ENCODE measurements at places on chromosomes 16 and 17. TPM values are rescaled to one million over a fixed set of nuclear protein-coding genes. Genes with fewer than 3 reads are reported as not detected.

The SECTM1 gene
- 4.3 TPM for total RNA-seq

GRCh38 chr16:67050796-67051195 lies 21.8 kb downstream of the CBFB start:
- DNase-seq, result no peak

DNA sequence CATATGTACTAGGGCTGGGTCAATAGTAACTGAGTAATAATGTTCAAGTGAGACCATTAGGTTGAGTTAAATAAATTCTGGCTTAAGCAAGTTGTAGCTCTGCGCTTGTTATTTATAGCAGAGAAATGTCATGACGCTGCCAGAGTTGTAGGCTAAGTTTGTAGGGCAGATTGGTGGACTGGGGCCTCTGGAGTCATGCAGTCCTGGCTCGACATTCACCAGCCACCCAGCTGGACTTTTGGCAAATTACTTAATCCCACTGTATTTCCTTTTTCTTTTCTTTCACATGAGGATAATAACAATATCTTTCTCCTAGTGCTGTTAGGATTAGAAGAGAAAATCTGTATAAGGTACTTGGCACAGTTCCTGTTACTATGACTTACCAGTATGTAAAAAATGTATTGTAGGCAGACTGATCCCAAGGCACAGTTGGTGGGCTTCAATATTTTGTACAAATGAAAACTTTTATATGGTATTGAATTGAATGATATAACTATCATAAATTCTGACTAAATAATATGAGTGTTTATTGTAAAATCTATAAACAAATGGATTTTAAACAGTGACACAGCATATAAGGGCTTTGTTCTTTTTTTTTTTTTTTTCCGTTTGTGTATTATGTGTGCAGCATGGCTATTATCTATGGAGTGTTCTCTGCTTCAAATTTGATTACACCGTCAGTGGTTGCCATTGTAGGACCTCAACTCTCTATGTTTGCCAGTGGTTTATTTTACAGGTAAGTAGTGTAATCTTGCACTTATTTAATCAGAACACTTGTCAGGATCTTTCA lies 2.6 kb downstream of the MFSD11 start:
- no peak for DNase-seq

- no peak for DNase-seq
These were observed 32.7 kb downstream of the ITGB3 start for GRCh38 chr17:47286198-47286914.

The C17orf78 gene
- total RNA-seq, result not detected

GRCh38 chr16:24944206-24944605 lies 71.0 kb downstream of the ARHGAP17 start:
- DNase-seq, result no peak

DNA sequence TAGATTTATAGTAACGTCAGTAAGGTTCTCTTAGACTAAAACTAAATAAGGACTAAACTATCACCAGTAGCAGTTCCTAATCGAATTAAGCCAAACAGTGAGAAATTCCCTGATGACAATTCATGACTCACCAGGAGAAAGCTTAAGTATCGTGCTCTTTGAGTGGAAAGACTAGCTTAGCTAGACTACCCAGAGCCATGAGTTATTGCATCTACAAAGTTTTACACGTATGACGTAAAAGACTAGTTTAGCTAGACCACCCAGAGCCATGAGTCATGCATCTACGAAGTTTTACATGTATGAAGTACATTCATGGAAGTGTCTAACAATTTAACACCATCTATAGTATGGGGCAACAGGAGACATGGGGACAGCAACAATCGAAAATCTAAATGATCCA lies 36.6 kb downstream of the UBE2G1 start:
- no peak for DNase-seq

DNA sequence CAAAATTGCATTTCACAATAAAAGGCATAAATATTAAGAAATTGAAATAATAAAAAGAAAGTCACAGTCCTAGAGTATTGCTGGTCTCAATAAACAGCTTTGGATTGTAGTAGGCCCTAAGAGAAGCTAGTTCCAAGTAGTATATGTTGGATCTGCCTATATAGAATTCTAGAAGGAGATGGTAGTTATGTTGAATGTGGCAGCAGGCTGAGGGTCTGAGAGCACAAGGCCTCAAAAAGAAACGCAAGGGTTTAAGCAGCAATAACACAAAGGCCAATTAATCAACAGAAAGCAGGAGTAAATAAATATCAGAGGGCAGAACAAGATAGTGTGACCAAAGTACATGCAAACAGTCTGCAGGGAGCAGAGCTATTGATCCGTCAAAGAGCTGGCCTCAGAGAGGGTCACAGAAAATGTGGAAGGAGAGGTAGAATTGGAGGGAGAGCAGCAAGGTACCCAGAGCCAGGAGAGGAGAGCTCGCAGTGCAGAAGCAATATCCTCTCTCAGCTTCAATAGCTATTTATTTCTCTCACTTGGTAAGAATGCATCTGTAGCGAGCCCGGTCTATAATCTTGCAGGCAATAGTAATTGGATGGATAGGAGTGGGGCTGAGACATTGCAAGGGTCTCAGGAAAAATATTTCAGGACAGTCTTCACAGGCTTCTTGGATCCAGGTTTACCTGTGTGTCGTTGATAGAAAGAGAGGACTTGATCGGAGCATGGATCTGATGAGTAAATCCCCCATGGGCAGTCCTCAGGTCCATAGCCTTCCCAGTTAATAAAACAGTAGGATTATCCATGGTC lies 25.1 kb upstream of the MED13 start:
- DNase-seq, result no peak

The STX1B gene
- total RNA-seq, result 0.48 TPM

The CCDC78 gene
- 0.32 TPM for total RNA-seq

DNA sequence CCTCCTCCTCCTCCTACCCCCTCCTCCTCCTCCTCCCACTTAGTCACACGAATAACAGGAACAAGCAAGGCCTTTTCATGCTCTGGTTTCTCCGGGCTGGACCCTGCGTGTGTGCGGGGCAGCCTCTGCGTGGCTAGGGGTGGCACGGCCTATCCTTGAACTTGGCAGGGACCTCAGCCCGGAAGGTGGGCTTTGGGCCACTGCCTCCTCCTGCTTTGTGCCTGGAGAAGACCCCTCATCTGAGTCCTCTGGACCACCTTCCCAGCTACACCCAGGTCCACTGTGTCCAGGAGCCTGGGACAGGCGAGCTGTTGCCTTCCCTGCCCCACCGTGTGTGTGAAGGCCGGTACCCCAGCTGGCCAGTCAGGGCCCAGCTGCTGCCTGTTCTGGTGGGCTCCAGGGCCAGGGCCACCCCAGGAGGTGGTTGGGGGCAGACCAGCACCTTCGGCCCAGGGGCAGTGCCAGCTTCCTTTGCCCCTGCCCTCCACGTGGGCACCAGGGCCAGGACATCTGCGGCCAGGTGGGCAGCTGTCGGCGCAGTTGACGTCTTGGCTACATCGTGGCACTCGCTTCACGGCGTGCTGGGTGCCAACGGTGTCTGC lies 35.4 kb downstream of the GINS2 start:
- DNase-seq, result peak; percentile 39

DNA sequence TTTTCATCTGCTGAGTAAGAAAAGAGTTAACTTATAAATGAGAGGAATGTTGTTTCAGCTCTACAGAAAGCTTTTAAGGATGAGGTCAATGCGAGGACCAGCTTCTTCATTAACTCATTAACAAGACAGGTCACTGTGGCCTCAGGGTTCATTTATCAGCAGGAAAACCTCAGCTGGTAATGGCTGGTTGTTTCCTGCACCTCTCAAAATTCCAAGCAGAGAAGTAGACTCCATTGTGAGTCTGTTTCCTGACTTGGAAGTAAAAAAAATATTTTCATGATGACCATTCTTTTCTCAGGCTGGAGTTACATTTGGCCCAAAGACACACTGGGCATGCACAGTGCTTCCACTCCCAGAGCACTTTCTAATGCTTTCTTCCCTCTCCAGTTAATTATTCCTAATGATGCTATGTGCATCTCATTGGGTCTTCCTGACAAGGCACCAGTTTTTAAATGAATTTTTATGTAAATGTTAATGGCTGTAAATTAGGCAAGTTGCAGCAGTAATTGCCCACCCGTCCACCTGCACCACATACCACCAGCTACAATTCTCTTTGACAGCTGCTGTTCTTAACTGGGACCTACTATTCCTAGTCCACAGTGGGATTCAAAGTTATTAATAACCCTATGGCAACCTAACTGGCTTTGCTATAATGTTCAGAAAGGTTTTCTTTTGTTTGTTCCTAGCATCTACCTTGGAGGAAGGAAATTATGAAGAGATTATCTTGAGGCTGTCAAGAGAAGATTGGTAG lies 89.5 kb upstream of the BCAR1 start:
- DNase-seq, result no peak

DNA sequence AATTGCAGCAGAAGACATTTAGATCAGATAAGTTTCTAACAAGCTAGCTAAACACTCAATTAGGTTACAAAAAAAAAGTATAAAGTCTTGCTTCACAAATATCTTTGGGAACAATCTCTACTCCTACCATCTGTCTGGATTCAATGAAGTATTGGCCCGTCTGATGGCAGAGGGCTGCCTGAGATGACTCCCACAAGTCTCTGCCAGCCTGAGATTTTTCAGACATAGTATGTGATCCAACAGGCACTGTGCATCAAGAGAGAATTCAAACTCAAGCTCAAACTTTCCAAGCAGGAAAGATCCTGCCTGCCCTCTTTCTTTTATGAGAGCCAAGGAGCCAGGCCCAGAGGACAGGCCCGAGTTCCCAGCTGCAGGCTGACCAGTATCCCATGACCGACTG lies 22.6 kb downstream of the SLC39A11 start:
- DNase-seq, result no peak

The MIF4GD gene
- 13.7 TPM for total RNA-seq

DNA sequence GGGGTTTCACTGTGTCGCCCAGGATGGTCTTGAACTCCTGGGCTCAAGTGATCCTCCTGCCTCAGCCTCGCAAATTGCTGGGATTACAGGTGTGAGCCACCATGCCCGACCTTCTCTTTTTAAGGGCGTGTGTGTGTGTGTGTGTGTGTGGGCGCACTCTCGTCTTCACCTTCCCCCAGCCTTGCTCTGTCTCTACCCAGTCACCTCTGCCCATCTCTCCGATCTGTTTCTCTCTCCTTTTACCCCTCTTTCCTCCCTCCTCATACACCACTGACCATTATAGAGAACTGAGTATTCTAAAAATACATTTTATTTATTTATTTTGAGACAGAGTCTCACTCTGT lies 3.9 kb downstream of the STH start:
- DNase-seq, result no peak

DNA sequence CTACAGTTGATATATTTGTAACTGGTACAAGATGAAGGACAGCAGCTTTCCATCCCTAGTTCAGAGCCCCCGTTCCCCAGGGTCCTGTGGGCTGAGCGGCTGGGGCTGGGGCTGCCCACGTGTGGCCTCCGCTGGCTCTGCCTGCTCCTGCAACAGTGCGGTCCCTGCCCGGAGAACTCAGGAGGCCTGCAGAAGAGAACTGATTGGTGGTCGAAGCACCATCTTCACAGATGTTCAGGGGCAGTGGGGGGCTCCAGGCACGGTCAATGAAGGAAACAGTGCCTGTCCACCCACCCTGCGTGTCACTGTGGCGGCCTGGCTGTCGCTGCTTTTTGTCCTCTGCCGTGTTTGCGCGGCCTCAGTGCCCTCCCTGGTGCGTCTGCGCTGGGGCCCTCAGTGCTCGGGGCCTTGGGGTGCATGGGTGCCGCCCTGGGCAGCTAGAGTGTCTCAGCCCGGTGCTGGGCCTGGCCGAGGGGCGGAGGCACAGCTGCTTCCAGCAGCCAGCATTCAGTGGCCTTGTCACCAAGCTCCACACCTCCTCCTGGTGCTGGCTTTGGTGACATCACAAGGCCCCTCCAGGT lies 4.2 kb upstream of the NUDT16L1 start:
- DNase-seq, result no peak

GRCh38 chr17:22461460-22462145 lies 769.3 kb downstream of the KCNJ18 start:
- DNase-seq, result no peak

- no peak for DNase-seq
These were observed 702.8 kb downstream of the KCNJ2 start for GRCh38 chr17:70872103-70872502.

The SLC52A1 gene
- not detected for total RNA-seq

The RNFT1 gene
- 15.9 TPM for total RNA-seq

- DNase-seq, result no peak
These were observed 27.7 kb downstream of the USP7 start for GRCh38 chr16:8935989-8936388.

GRCh38 chr16:57500578-57501111 lies 14.4 kb upstream of the DOK4 start:
- peak; percentile 22 for DNase-seq

GRCh38 chr16:29908719-29909220 lies 8.5 kb downstream of the ASPHD1 start:
- DNase-seq, result no peak

The MILR1 gene
- 2.2 TPM for total RNA-seq

Data from Right ventricle myocardium superior (tissue), 1 donor.